ENCODE measurements at places on chromosomes 12 and 14.

- DNase-seq = no peak
Observed at GRCh38 chr14:23294734-23295561, 7.7 kb downstream of the PPP1R3E start.

GRCh38 chr12:96263449-96263902 is 69.3 kb downstream of the ELK3 start:
- no peak for DNase-seq

DNA sequence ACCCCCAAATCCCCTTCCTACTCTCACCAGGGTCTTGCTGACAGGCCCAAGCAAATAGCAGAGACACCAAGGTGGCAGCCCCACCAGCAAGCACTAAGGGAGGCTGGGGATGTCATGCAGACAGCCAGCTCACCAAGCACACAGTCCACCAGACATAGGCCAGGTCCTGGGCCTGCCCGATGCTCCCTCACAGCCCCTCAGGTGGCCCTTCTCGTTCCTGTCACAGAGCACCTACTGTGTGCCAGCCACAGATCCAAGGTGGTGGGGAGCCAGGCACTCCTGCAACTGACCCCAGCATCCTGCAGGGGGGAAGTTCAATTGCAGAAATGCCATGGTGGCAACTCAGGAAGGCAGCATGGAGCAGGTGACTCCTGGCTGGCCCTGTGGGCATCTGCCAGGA is 60.5 kb upstream of the PNMA1 start:
- no peak for DNase-seq

DNA sequence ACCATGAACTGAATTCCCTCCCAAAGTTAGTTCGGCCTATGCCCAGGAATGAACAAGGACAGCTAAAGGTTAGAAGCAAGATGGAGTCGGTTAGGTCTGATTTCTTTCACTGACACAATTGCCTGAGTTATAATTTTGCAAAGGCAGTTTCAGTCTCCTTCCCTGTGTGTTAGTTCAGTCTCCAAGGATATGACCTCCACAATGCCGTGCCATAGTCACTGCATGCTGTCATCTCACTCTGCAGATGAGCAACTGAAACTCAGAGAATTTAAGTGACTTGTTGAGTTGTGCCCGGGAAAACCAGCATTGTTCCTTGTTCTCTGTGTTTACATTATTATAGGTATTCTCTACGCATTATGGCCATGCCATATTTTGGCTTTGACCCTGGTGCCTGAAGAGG is 10.1 kb upstream of the SERPINA1 start:
- DNase-seq = no peak

DNA sequence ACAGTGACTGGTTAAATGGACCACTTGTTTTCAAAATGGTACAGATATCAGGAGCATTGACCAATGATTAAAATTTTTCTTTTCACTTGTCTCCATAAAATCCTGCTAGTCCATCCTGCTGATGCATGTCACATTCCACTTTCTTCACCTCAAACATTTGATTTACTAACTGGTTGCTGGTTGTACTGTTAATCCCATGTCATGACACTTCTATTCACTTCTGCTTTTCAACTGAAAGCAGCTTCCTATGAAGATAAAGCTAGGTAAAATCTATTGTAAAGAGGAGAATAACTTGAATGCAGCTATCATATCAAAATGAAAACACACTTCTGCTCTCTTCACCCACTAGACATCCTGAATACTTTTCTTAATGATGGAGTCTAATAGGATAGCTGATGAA is 149.6 kb upstream of the OTX2 start:
- DNase-seq = no peak

DNA sequence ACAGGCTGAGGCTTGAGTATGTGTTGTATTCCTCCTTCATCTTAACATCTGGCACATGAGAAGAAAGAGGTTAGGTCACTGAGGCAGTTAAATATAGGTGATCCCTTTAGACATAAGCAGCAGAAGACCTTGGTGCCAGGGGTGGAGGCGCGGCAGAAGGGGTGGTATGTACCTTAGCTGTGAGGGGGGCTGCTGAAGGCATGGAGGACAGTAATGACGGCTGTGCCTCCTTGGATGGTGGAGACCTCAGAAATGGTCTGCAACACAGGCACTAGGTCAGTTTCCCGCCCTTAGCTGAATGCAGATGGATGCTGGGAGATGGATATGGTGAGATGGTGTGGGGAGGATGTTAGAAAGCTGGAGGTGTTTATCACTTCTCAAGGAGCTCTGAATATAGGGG is 1.5 kb upstream of the PNMA1 start:
- no peak for DNase-seq

DNA sequence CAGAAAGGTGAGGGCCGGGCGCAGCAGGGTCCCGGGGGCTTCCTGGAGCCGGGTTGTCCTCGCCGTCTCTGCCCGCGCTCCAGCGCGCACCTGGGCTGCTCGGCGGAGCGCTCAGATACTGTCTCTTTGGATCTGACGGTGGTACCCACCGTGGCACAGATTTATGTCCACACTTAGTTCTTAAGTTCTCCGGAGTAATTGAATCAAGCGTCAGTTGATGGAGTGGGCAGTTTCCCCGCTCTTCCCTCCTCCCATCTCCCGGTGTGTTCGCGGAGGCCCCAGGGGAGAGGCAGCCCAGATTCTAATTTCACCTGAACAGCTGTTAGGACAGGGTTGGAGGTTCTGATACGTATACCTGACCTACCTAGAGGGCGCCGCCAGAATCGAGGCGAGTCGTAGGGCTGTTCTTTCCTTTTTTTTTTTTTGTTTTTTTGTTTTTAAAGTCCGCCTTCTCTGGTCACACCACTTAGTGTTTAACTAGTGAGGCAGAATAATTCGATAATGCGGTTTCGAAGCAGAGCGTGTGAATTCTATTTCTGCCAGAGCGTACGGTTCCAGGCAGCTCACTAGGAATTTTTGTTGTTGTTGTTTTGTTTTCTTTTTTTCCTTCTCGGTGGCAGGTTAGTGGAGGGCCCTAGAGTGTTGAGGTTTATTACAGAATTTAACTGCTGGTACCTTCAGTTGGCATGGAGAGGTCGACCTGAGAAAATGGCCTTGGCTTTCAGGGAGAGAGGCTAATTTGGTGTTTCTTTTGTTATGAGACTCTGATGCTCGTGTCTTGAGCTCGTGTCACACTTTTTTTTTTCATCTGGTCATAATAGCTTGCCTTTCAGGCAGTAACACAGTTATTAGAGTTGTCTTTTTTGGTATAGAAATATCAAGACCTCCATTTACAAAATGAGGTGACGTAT is 22.3 kb upstream of the GNS start:
- DNase-seq = no peak

DNA sequence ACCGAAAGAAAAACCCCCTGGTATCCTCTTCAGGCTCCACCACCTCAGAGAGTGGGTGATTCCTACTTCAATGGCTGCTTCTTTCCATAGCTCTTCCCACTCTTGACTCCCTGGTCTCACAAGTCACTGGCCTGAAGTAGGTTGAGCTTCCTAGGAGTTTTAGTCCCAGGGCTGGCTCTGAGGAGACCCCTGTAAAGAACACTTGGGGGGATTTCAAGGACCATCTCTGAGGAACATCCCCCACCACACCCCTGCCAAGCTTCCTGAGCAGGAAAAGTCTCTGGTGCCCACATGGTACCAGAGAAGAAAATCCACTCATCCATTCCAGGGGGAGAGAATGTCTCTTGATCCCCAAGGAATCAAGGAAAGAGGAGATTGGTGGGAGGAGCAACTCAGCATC is 25.7 kb downstream of the PHETA1 start:
- no peak for DNase-seq

- DNase-seq = no peak
Observed at GRCh38 chr12:84996759-84997158, 39.3 kb downstream of the TSPAN19 start.

DNA sequence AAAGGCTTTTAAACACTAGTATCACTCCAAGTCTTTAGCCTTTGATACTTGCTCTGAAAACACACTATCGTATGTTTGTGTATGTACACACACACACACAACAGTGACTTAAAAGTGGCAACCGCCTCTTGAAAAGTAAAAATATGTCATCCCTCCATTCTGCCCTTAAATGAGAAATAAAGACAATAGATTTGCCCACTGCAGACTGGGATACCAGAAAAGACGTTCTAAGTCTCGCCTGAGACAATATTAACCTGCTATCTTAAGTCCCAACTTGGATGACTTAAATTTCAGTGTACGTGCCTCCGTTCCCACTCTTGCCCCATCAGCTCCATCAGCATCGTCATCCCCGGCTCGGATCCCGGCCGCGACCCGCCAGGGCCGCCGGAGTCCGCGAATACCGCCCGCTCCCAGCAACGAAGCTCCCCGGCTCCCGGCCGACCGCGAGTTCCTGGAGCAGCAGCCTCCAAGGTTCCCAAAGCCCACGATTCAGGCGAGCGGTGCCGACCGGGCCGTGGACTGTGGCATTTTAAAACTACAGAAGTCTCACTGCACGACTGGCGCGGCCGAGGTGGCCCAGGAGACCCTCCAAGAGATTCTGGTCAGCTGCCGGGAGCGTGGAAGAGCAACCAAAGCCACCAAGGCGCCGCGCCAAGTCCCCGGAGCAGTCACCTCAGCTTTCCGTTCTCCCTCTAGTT is 2.8 kb upstream of the ARID2 start:
- DNase-seq = no peak

- DNase-seq = no peak
Observed at GRCh38 chr14:69651664-69652063, 40.3 kb downstream of the SUSD6 start.

DNA sequence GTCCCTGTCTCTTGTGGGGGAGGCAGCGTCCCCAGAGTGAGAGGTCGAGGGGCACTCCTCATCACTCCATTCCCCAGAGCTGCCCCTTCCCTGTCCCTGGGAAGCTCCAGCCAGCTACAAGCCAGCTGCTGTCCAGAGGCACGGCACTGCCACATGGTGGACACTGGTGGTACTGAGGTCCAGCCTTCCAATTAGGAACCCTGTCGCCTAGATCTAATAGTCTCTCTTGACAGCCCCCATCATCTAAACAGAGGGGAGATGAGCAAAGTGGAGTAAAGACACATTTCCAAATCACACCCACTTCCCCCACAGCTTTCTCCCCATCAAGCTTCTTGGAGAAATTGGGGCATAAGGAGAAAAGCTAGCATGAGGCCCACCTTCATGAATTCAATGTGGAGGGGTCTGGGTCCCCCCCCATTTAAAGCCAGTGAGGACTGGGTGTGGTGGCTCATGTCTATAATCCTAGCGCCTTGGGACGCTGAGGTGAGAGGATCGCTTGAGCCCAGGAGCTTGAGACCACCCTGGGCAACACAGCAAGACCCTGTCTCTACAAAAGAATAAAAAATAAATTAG is 2.1 kb upstream of the INHBE start:
- DNase-seq = no peak

All from esophagus squamous epithelium (tissue), 5 donors.